ENCODE measurements at places on chromosomes 16 and 17.

- no peak for DNase-seq
These were observed 222.7 kb downstream of the HS3ST4 start for GRCh38 chr16:25914357-25914962.

GRCh38 chr16:46853713-46854443, 22.9 kb upstream of the C16orf87 start:
- peak; percentile 60 for DNase-seq

DNA sequence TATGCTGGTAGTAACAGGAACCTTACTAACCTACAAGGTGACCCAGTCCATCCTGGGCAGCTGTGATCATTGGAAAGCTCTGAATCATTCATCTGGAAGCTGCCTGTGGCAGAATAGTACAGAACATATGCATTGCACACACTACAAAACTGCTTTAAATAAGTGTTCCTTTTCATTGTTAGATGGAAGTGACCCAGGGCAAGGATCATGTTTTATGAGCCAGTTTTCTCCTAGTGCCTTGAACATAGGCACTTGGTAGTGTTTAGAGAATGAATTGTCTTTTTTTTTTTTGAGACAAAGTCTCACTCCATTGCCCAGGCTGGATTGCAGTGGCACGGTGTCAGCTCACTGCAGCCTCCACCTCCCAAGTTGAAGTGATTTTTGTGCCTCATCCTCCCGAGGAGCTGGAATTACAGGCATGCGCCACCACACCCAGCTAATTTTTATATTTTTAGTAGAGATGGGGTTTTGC, 55.4 kb downstream of the TENT4B start:
- no peak for DNase-seq

DNA sequence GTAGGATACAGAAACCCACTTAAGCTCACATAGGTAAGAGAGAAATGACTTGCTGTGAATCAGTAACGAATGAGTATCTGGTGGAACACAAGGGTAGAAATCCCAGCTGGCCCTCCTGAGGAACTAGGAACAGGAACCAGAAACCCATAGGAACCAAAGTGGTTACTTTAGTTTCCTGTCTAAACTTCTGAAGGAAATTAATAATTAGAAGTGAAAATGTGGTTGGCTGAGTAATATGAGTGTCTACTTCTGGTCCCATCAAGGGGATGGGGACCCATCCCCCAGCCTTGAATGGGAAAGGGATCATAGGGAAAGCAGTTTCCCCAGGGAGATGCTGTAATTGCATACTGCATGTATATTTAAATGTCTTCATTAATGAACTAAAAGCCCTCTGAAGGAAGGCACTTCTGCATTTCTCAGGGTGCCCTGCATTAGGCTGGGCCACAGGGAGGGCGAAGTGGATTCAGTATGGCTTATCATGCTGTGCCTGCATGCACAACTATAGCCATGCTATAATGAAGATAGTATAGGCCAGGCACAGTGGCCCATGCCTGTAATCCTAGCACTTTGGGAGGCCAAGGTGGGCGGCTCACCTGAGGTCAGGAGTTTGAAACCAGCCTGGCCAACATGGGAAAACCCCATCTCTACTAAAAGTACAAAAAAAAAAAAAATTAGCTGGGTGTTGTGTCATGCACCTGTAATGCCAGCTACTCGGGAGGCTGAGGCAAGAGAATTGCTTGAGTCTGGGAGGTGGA, 45.6 kb downstream of the CYB5B start:
- peak; percentile 42 for DNase-seq

DNA sequence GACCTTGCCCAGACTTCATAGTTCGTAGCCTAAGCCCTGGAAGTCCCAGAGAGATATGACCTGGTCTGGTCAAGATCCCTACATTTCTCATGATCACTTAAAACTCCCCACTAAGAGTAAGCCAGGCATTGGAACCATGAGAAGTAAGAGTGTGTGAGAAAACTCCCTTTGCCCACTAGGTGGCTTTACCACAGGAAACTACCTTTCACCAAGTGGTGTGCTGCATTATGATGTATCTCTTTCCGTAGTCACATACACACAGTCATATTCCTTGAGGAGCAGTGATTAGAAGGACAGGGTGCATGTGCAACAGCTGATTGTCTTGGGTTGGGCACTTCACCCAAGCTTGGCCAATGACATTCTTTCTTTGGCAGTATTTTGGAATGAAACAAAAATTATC, 639.3 kb downstream of the KCNJ2 start:
- no peak for DNase-seq

DNA sequence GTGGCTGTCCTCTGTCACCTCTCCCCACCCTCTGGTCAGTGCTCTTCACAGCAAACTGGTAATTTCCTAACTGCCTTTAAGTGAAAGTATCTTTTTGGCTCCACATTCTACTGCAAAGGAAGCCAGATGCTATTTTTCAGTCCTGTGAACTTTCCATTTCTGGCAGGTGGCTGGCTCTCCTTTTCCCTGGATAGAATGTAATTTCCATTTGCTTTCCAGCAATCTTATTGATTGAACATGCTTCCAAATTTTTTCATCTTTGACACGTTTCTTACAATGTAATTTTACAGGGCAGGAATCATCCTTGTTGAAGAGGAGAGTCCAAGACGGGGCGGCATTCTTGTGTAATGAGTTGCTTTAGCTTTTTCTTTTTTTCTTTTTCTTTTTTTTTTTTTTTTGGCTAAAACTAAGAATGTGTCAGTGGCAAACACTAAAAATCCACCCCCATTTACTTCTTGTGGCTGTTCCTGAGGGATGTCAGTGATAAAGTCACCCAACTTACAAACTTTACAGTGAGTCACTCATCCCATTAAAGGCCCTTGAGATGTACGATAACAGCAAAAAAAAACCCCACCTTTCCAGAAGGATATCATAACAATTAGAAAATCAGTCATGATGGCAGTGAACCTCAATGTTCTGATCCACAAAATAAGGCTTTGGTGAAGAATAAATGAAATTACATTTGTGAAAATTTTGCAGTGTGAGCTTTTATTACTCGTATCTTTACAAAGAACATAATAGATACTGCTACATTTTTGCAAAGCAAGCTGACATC, 29.4 kb upstream of the PRKCA start:
- DNase-seq, result no peak

DNA sequence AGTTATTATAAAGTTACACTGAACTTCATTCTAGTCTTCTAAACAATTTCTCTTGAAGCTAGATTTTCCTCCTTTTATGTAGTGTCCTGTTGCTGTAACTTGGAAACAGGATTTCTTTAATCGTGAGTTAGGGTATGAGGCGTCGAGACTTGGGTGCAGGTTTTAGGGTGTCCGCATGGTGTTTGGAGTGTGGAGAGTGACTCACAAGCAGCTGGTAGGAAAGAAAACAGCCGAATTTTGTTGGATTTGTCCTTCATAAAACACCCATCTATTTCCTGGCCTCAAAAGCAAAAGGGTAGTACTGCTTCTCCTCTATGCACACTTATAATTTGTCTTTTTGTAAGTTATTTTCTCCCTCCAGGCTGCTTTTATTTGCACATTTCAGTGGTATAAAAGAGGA, 1.6 kb downstream of the RPTOR start:
- DNase-seq, result no peak

DNA sequence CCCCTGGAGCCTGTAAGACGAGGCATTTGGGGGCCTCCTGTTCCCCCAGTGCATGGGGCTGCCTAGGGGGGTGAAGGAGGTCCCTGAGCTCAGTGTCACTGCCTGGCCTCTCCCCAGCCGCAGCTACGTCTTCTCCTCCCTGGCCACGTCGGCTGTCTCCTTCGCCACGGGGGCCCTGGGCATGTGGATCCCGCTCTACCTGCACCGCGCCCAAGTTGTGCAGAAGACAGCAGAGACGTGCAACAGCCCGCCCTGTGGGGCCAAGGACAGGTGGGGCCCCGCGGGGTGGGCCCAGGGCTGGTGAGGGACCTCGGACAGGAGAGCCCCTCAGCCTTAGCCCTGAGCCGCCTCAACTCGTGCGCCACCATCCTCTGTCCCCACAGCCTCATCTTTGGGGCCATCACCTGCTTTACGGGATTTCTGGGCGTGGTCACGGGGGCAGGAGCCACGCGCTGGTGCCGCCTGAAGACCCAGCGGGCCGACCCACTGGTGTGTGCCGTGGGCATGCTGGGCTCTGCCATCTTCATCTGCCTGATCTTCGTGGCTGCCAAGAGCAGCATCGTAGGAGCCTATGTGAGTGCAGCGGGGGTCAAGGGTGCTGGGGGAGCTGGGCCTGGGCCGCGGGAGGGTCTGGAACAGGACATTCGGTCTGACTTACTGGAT, 22.2 kb downstream of the MYBBP1A start:
- no peak for DNase-seq

DNA sequence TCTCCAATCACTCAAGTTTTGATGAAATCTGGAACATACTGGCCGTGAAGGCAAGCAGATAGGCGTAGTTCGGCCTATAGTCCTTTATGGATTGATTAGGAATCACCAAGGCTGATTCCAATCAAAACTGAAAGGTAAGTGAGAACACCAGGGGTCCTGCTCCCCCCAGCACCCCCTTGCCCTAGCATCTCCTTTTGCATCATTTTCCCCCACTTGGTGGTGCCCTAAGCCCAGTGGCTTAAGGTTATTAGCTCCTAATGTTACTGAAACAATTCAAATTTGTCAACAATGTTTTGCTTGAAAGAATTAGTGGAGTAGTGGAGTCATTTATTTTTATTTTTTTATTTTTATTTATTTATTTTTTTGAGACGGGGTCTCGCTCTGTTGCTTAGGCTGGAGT, 4.9 kb downstream of the SLFN14 start:
- DNase-seq, result no peak

DNA sequence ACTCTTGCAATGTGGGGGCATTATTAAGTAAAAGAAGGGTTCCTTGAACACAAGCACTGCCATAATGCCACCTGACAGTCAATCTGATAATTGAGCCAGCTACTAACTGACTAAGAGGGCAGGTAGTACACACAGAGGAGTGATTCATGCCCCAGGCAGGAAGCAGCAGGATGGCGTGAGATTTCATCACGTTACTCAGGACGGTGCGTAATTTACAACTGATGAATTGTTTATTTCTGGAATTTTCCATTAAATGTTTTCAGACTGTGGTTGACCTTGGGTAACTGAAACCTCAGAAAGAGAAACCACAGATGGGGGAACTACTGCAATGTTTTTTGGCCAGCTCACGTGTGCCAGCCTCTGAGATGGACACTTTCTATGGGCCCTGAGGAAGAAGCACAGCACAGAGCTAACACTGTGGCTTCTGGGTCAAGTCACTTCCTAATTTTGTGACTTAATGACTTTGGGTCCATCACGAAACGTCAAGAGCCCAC, 46.7 kb downstream of the C17orf67 start:
- DNase-seq, result peak; percentile 95

GRCh38 chr16:23537390-23537789, 19.8 kb downstream of the EARS2 start:
- DNase-seq, result no peak

- DNase-seq, result no peak
These were observed 2.6 kb downstream of the TMEM220 start for GRCh38 chr17:10727192-10727591.

DNA sequence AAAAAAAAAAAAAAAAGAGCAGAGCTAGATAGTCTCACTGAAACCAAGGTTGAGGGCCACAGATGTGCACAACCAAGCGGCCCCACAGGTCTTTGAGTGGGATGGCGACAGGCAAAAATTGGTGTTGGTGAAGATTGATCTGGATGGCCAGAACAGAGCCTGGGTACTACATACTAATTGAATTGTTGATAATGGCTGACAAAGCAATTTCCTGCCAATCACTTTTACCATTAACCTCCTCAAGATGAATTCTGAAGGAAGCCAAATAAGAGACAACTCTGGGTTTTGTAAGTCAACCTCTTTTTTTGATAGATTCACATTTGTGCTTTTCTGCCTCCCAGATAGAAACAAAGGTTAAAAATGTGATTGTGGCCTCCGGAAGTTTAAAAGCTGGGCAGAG, 19.4 kb upstream of the HS3ST3B1 start:
- no peak for DNase-seq

DNA sequence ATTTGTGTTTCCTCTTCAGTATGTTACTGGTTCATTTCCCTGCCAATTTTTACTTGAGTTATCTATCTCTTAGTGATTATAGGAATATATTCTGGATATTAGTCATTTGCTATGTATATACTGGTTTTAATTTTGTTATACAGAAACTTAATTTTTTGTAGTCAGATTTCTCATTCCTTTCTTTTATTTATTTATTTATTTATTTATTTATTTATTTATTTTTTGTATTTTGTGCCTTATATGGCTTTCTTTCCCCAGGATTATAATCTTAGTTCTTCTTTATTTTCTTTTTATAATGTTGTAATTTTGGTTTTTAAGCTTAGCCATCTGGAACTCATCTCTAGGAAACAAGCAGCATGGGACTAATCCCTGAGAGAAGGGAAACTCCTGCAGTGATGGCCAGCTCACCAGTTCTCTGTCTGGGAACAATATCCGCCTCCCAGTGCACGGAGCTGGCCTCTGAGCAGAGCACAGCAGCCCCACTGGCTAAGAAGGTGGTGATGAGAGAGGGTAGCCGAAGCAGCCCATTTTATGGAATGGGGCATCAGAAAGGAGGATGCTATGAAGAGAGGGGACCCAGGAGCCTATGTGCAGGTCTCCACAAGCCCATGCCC, 54.5 kb upstream of the ADORA2B start:
- no peak for DNase-seq

DNA sequence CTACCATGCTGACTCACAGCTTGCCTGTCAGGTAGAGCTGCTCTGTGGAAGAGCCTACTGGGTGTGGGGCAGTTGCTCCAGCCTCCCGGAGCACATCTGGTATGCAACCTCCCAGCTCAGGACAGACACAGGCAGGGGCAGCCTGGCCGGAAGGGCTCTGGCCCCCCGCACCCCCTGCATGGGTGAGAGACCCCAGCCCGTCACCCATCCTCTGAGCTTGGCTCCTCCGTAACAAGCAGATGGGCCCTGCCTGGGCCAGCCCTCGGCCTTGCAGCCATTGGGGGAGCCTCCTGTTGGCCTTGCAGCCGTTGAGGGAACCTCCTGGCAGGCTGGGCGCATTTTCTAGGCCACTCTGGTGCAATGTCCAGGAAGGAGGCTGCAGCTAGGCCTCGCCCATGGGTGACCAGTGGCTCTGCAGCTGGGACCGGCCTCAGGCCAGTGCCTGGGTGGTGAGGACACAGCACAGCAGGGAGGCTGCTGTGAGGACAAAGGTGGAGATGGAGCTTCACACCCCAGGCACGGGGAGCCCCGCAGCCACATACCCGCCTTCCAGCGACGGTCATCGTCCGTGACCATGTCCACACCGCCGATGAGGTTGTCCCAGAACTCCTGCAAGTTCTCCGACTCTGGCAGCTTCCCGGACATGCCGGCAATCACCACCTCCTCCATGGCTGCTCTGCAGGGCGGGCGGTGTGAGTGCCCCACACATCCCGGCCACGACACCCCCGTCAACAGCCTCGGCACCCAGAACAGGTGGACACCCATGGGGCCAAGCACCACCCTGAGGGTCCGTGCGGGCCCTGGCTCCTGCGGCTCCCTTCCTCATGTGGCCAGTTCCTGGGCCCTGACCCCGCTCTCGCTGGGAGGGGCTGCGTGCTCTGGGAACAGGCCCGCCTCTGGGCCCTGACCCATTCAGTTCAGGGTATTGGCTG, 2.0 kb downstream of the FASN start:
- no peak for DNase-seq

GRCh38 chr16:56480776-56481467, 29.6 kb downstream of the OGFOD1 start:
- no peak for DNase-seq
